ENCODE measurements at places on chromosomes 12 and 14.

- DNase-seq: no peak
Measured at GRCh38 chr12:121651320-121651719, 18.1 kb downstream of the MORN3 start.

DNA sequence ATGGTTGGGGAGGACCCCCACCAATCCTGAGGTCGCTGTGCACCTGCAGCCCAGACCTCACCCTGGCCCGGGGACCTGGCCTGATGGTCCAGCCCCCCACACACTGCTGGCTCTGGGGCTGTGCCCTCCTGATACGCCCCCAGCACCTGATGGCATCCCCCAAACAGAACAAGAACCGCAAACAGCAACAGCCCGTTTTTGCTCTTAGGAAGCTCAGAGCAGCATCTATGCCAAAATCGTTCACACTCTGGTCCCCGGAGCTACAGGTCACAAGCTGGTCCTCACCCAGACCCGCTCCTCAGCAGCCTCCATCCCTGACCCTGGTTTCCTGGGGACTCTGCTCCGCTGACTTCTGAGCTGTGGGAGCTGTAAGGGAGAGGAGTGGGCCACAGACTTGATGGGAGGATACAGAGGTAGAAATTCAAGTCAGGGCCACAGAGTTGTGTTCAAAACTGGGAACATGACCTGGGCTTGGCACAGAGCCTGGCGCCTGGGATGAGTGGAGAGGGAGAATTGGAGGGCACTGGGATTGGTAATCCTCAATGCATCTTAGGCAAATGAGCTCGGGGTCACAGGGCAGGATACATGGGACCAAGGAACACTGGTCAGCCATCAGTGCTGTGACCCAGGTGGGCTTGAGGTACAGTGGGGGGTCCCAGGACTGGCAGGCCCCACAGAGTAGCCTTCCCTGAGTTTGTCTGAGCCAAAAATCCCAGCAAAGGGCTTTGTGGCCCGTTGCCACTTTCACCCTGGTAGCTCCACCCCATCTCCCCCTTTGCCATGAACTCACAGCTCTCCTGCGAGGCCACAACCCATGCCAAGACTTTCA lies 170.9 kb upstream of the RTL1 start:
- peak; percentile 44 for DNase-seq

DNA sequence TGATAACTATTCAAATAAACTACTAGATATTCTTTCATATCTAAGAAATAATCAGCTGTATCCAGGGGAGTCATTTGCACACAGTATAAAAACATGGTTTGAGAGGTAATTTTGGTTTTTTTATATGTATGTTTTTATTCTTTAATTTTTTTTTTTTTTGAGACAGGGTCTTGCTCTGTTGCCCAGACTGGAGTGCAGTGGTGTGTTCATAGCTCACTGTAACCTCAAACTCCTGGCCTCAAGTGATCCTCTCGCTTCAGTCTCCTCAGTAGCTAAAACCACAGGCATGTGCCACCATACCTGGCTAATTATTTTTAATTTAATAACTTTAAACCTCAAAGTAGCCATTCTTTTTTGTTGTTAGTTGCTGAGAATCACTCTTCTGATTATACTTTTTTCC lies 1.8 kb downstream of the PRORP start:
- no peak for DNase-seq

DNA sequence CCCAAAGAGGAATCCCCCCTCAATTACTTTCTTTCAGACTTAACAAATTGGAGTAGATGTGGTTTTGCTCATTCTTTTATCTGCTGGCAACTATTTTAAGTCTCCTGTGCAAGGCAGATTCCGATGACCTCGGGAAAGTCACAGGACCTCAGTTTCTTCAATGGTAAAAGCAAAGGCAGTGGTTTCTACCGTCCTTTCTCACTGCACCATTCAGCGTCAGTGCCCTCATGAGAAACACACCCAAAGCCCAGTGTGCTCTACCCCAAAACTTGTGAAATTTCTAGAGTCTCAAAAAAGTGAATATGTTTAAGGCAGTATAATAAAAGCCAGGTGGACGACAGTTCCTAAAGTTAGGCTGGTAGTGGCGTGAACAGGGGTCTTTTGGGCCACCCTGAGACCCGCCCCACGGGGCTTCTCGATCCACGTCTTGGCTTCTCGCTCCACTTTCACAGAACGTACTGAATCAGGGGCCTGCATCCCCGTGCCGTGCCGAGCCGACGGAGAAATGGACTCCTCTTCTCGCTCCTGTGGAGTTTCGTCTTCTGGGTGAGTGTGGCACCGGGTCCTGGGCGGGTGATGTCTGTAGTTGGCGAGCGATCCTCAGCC lies 1.3 kb upstream of the ARHGAP5 start:
- no peak for DNase-seq

DNA sequence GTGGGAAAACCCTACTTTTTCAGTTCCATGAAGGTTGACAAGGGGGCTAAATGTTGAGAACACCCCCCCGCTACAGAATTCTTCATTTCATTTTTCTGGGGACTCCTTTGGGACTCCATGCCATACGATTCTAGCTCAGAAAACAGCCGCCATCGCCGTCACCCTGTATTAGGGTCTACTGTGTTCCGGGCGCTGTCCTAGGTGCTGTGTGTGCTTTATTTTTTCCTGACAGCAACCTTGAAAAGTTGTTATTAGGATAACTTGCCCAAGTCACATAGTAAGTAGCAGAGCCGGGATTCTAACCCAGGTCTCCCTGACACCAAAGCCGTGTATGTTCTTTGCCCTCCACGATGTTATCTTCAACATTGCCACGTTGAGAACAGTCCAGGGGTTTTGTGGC lies 55.1 kb downstream of the IQSEC3 start:
- no peak for DNase-seq

DNA sequence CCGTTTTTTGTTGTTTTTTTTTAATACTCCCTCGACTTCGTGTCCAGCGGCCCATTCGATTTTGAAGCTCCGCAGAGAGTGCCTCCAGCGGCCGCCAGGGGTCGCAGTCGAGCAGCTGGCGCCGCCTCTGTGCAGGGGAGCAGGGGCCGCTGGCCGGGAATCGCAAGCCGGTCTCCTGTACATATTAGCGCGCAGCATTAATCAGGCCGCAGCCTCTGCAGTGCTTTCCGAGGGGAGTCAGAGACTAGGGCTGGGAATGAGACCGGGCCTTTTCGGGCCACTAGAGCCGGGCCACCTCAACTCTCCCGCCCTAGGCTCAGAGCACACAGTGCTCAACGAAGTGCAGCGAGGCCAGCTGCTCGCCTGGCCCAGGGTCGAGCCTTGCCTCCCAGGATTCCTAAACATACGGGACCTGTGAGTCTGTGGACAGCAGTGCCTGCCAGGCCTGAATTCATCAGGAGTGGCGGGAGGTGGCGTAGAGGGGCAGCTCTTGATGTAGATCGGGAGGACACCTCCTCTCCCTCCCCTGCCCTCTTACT lies 81.8 kb downstream of the EMP1 start:
- peak; percentile 85 for DNase-seq

DNA sequence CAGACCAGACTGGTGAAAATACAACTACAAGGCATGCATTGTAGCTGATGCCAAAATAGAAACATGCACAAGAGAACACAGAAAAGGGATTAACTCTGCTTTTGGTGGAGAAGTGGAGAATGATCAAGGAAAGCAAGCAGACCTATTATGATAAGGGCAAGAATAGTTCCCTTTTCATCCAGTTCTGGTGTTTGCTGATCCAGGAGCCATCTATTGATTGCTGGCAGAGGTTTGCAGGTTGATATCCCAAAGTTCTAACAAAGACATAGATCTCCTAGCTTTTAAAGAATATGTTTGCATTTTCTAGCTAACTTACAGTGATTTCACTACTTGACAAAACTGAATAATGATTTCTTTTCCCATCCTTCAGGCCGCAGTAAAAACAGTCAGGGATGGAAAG lies 166.2 kb upstream of the CDKN3 start:
- no peak for DNase-seq

DNA sequence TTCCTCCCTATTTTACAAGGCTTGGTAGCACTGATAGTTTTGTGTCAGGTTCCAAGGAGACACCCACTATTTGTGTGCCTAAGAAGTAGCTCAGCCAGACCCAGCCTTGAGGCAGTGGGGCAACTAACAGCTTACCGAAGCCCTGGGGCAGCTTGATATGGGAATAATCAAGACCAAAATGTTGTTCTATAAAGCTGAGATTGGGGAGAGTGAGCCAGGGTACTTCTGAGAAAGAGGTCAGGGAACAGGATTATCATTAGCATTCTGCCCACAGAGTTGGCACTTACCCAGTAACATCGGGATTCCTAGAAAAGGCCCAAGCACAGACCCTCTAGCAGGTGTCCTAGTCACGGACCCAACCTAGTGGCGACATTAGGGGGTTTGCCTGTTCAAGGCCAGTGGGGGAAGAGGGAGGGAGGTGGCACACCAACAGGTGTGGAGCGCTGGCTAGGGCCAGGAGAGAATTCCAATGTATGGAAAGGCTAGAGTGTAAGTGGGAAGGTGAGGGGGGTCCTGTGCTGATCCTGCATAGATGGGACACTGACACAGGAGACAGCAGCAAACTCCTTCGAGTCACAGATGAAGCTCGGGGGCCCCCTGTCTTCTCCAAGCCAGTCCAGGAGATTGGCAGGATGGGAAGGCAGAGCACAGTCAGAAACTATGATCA lies 4.9 kb downstream of the PPP1R3E start:
- DNase-seq: no peak
